NCI-H2081 (cell line): ENCODE measurements at places on chromosomes 1 and 21.

- DNase-seq, result peak; percentile 47
Observed at GRCh38 chr1:171984850-171985485, 143.7 kb downstream of the DNM3 start.

- no peak for DNase-seq
Observed at GRCh38 chr1:56688522-56689026, 43.5 kb downstream of the PRKAA2 start.

DNA sequence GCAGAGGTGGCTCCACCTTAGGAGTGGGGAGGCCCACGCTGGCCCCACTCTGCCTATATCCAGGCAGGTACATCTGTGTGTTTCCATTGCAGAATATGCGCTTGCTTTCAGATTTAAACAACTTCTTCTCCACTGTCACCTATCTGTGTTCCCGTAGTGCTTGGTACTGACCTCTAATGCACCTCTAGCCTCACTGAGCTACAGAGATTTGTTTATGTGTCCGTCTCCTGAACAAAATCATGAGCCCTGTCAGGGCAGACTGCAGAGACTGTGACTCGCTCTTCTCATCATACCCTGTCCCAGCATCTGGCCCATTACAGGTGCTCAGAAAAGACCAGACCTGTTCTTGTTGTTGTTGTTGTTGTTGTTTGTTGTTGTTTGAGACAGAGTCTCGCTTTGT, 14.5 kb upstream of the LRRC38 start:
- no peak for DNase-seq

GRCh38 chr1:28144203-28145135, 32.0 kb downstream of the PTAFR start:
- no peak for DNase-seq

DNA sequence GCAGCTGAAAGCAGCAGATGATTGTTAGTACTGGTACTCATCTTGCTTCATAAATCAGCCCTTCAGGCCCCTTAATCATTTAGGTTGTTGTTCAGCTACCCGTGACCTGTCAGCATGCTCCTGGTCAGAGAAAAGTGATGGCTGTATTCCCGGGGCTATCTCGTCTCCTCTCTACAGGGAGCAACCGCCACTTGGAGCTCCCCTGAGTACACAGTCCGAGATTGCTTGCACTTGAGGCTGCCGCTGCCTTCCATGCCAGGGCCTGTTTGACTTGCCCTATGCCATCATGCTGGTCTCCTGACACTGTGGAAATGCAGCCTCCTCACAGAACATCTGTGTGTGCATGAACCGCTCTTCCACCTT, 97.5 kb downstream of the SPATA46 start:
- DNase-seq, result peak; percentile 43

DNA sequence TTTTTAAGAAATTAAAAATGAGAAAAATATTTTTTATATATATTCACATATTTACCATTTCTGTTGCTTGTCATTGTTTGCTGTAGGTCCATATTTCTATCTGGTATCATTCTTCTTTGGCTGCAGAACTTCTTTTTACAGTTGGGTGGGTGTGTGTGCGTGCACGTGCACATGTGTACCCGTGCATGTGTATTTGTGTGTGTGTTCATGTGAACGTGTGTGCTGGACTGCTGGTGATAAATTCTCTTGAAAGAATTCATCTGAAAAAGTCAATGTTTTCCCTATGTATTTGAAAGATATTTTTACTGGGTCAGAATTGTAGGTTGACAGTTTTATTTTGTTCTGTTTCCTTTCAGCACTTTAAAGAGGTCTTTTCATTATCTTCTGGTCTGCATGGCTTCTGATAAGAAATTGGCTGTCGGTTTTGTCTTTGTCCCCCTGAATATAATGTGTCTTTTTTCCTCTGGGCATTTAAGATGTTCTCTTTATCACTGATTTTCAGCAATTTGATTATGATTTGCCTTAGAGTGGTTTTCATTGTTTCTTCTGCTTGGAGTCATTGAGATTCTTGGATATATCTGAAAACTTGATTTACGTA, 34.5 kb upstream of the DPH5 start:
- no peak for DNase-seq

DNA sequence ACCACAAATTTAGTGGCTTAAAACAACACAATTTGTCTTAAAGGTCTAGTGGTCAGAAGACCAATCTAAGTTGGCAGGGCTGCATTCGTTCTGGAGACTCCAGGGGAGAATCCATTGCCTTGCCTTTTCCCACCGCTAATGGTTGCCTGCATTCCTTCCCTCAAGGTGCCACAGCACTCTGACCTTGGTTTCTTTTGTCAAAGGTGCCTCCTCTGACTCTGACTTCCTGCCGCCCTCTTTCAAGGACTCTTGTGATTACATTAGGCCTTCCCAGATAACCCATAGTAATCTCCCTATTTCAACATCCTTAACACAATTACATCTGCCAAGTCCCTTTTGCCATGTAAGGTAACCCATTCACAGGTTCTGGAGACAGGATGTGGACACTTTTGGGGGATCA, 145.3 kb downstream of the S1PR1 start:
- no peak for DNase-seq

DNA sequence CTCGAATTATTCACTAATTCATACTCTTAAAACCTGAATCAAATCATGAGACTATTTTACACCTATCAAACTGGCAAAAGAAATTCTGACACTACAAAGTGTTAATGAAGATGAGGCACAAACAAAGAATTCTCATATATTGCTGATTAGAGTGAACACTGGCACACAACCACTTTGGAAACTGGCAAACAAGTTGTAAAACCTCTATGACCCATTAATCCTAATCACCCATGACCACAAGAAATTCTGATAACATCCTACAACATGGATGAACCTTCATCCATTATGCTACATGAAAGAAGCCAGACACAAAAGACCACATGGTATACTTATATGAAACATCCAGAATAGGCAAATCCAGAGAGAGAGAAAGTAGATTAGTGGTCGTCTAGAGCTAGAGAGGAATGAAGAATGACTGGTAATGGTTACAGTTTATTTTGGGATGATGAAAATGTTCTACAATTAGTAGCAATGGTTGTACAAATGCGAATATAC, 8.5 kb downstream of the GPBP1L1 start:
- no peak for DNase-seq

DNA sequence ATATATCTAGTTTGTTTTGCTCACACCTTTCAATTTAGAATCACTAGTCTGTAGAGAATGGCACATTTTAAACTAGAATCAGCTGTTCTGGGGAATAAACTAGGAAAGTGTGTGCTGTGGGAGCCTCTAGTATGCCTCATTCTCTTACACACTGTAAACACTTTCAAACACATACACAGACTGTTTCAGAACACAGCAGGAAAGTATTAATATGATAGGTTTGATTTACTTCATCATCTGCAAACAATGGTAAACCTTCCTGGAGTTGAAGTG, 67.1 kb upstream of the ABCG1 start:
- DNase-seq, result no peak

DNA sequence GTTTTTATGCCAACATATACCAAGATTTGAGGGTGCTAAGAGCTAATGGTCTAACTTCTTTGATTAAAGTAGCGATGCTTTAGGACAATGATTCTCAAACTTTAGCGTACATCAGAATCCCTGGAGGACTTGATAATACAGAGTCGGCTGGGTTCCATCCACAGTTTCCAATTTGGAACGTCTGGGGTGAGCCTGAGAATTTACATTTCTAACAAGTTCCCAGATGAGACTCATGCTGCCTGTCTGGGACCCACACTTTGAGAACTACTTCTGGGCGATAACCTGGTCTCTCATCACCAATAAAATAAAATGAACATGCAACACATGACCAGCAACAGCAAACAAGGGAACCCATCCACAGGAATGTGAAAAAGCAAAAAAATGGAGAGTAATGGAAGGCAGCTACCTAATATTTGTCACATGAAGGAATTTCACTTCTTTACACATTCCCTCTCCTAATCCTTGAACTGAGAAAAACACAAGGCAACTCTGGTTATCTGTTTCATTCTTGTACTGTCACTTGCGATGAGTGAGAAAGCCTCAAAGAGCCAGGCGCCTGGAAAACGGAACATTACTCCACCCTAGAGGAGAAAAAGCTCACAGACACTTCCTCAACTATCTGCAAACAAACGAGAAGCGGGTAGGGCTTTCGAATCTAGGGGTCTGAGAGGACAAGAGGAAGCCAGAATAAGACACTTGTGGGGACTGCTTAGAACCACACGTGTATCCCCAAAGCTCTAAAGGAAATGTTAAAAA, 14.0 kb downstream of the HSF2BP start:
- peak; percentile 29 for DNase-seq

- DNase-seq, result no peak
Observed at GRCh38 chr21:20789729-20790500, 208.3 kb upstream of the NCAM2 start.

- DNase-seq, result no peak
Observed at GRCh38 chr1:67683316-67683715, 1.7 kb upstream of the GADD45A start.

GRCh38 chr1:151133018-151133806, 13.2 kb downstream of the SEMA6C start:
- no peak for DNase-seq

- DNase-seq, result no peak
Observed at GRCh38 chr1:112665857-112666256, 8.6 kb upstream of the MOV10 start.

GRCh38 chr21:19850157-19850556, 1148.1 kb upstream of the NCAM2 start:
- DNase-seq, result no peak

DNA sequence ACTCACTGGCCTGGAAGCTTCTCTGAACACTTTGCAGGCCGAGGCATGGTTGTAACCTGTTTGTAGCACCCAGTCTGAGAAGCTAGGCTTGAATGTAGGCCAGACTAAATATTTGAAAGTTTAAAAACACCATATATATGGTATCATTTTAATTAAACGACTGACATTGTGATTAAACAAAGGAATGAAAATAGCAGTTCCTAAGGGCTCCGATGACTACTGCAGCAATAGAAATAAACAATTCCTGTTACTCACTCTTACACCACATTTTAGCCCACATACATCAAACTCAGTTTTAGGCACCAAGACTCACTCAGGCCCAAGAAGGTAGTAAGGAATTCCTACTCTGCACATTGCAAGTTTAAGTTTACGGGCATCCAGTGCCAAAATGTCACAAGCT, 281.2 kb downstream of the AKT3 start:
- DNase-seq, result no peak

DNA sequence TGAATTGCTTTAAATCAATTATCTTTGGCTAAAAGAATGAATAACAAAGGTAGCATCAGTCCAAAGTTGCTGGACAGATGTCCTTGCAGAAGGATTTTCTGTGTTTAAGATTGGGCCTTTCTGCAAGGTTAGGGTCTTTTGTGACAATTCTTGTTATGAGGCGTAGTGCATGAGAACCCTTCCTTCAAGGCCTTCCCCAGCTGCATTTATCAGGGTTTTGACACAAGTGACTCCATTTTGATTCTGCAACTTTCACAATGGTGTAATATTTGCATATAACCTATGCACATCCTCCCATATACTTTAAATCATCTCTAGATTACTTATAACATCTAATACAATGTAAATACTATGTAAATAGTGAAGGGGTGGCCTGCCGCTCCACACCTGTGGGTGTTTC, 1.1 kb upstream of the SETD4 start:
- DNase-seq, result no peak

DNA sequence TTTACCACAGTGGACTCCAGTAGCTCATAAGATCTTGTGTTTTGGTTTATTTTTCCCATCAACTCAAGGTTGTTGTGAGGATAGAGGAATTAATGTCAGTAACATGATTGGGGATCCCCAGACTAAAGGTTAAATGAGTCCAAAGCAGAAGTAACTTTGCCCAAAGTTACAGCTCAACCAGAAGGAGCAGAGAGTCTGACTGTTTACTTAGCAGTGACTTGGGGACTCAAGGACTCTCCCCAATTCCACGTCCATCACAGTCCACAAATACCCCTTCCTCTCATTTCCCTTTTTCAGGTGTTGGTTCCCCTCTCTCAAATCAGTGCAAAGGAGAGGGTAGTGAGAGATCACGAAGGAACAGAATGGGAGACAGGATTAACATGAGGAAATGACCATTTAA, 4.0 kb upstream of the ETV3 start:
- DNase-seq, result no peak

DNA sequence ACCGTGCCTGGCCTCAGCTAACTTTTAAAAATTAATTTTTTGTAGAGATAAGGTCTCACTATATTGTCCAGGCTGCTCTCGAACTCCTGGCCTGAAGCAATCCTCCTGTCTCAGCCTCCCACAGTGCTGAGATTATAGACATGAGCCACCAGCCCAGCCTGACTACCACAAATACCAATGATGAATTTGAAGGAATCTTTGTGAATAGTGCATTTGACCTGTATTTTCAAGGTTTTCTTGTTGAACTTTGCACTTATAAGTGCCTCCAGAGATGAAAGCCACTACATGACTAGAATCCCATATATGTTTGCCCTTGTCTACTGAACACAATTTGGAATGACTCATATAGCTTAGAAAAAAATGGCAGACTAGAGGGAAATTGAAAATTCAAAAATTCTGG, 297.3 kb downstream of the NFIA start:
- no peak for DNase-seq

DNA sequence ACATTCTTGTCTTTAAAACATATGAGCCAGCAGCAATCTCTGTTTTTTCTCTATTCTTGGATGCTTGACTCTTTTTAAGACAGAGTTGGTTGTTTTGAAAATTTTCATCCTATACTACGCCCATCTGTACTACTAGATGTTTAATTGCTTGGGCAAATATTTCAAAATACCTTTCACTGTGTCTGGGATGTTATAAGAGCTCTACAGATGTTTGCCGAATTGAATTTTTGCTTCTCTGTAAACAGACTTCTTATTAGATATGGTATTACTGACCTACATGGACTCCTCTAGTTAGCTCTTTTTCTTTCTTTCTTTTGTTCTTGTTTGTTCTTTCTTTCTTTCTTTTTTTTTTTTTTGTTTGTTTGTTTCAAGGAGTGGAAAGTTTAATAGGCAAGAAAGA, 345.1 kb downstream of the ST6GALNAC3 start:
- DNase-seq, result no peak
